NCI-H1092 (cell line): ENCODE measurements at places on chromosomes 7 and 10.

GRCh38 chr10:123142701-123143161, 5.2 kb upstream of the HMX2 start:
- no peak for DNase-seq

GRCh38 chr10:48536916-48537890, 67.7 kb downstream of the ARHGAP22 start:
- no peak for DNase-seq

DNA sequence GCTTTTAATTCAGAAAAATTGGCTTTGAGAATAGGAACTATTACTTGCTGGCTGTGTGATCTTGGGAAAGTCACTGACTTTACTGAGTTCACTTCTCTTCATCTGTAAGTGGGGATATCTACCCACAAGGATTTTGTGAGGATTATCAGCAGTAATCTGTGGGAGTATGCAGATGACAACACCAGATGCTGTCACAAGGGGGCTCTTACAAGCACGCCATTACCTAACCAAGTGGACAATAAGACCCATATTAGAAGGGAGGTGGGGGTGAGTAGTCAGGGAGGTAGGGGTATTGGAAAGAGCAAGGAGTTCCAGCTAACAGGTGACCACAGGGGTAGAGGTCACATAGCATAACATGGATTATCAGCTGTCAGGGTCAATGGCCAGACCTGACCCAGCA, 569.4 kb downstream of the SUGCT start:
- DNase-seq: no peak

GRCh38 chr7:108007261-108007660, 4.3 kb upstream of the LAMB1 start:
- no peak for DNase-seq

DNA sequence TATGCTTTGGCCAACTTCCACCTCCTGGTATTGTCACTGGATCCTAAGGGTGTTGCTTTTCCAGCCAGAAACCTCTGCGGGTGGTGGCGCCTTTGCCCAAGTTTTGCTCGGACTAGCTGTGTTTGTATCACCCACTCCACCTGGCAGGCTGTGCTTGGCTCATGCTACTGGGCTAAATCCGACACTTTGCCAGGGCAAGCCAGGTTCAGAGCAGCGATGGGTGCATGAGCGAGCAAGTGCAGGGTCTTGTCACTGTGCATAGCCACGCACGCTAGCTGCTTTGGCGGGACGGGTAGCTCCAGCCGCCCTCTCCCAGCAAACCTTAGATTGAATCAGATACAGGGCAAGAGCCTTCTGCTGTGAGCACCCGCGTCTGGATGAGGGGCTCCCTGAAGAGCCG, 737.5 kb downstream of the PCDH15 start:
- DNase-seq: no peak

DNA sequence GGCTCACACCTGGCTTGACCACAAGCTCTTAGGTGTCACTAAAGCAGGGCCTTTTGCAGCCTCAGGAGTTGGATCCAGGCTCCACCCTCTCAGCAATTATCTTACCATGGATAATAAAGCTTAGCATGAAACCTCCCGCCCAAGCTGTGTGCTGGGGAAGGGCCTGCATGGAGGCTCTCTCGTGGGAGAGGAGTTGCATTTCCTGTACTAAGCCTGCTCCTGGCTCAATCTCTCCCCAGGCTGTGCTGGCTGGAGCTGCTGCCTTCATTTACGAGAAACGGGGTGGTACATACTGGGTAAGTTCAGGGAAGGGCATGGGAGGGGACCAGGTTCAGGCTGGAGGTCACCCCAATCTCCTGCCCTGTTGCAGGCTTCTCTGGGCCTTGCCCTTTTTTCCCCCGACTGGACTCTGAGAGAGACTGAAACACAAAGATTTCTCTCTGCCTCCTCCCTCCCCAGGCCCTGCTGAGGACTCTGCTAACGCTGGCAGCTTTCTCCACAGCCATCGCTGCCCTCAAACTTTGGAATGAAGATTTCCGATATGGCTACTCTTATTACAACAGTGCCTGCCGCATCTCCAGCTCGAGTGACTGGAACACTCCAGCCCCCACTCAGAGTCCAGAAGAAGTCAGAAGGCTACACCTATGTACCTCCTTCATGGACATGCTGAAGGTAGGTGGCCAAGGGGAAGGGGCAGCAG, 2.7 kb downstream of the TMEM176A start:
- DNase-seq: no peak

DNA sequence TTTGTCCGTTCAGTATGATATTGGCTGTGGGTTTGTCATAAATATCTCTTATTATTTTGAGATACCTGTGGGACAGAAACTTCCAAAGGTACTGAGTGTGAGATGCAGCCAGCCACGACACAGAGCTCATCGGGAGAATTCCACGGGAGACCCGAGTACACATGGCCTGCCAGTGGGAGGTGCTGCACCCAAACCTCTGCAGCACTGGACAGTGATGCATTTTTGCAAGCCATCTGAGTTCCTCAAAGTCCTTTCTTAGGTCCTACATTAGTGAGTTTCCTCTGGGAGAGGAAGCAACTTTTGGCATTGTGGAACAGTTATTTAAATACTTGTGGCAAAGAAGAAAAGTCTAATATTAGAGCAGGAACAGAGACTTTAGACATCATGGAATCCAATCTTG, 77.5 kb downstream of the ARID5B start:
- DNase-seq: no peak
